Breast epithelium (tissue), 4 donors: ENCODE measurements at places on chromosomes 1 and 21.

- DNase-seq: no peak
- no peaks in the 10 kb centered on the region for H3K27me3 ChIP-seq
- H3K36me3 ChIP-seq: no peaks in the 10 kb centered on the region
- H3K4me3 ChIP-seq: peak overlapping the region; percentile 63
- peak overlapping the region; percentile 22 for H3K27ac ChIP-seq
These were observed 831 bp downstream of the TMEM52 start for GRCh38 chr1:1917995-1918900.

- H3K27ac ChIP-seq: peak overlapping the region; percentile 73
- H3K4me3 ChIP-seq: no peak overlapping the region
- H3K27me3 ChIP-seq: no peaks in the 10 kb centered on the region
- H3K36me3 ChIP-seq: no peaks in the 10 kb centered on the region
- no peak for DNase-seq
- H3K4me1 ChIP-seq: peaks cover 8% of the 10 kb centered on the region
These were observed 13.5 kb downstream of the ASAP3 start for GRCh38 chr1:23470282-23471070.

- H3K4me1 ChIP-seq: no peaks in the 10 kb centered on the region
These were observed 39.6 kb upstream of the PIGC start for GRCh38 chr1:172483448-172483847.

GRCh38 chr1:89953131-89953626, 41.7 kb upstream of the ZNF326 start:
- no peaks in the 10 kb centered on the region for H3K27me3 ChIP-seq
- no peak overlapping the region for H3K4me3 ChIP-seq
- no peak for DNase-seq
- no peaks in the 10 kb centered on the region for H3K4me1 ChIP-seq
- no peak overlapping the region for H3K27ac ChIP-seq

- no peak for DNase-seq
- H3K36me3 ChIP-seq: no peaks in the 10 kb centered on the region
- H3K27ac ChIP-seq: no peak overlapping the region
- H3K4me1 ChIP-seq: peaks cover 13% of the 10 kb centered on the region
These were observed 34.7 kb downstream of the EVA1C start for GRCh38 chr21:32447224-32447623.

GRCh38 chr1:171998711-171999110, 157.4 kb downstream of the DNM3 start:
- DNase-seq: no peak
- no peaks in the 10 kb centered on the region for H3K36me3 ChIP-seq
- no peaks in the 10 kb centered on the region for H3K4me1 ChIP-seq
- H3K27me3 ChIP-seq: no peaks in the 10 kb centered on the region

DNA sequence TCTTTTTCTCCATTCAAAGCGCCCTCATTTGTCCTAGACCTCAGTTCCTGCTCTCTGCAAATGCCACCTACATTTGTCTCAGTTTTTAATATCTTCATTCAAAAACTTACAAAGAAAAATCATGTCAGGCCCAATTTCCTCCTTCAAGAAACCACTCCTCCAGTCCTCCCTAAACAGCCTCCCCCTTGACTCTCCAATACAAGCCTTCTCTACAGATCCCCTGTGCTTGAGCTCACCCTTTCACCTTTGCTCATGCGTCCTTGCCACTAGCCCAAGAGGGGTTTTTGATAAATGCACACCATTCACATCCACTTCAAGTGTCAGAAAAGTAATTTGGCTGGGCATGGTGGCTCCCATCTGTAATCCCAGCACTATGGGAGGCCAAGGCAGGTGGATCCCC, 140.6 kb downstream of the RERE start:
- no peak for DNase-seq
- no peak overlapping the region for H3K4me3 ChIP-seq
- no peaks in the 10 kb centered on the region for H3K36me3 ChIP-seq
- no peaks in the 10 kb centered on the region for H3K27me3 ChIP-seq

GRCh38 chr1:29991025-29991424, 732.4 kb downstream of the MATN1 start:
- H3K4me1 ChIP-seq: no peaks in the 10 kb centered on the region
- H3K27me3 ChIP-seq: peaks cover 11% of the 10 kb centered on the region
- DNase-seq: no peak
- H3K36me3 ChIP-seq: no peaks in the 10 kb centered on the region
- no peak overlapping the region for H3K4me3 ChIP-seq
- no peak overlapping the region for H3K27ac ChIP-seq

DNA sequence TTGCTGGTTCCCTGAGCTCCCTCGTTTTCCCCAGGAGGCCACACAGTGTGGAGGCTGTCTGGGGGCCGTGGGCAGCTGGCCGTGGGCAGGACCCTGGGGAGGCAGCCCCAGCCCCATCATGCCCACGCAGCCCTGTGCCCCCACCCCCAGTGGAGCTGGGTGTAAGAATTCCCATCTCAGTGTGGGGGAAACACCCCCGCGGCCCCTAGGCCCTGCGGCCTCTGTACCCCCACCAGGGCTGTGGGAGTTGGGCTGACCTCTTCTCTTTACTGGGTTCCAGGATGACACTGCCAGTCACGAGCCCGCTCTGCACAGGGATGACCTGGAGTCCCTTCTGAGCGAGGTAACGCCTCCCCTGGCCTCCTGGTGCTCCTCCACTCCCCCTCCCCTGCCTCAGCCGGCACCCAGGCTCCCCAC, 3.7 kb upstream of the PFKL start:
- H3K4me1 ChIP-seq: peaks cover 4% of the 10 kb centered on the region
- H3K36me3 ChIP-seq: no peaks in the 10 kb centered on the region
- no peak for DNase-seq
- no peaks in the 10 kb centered on the region for H3K27me3 ChIP-seq
- H3K4me3 ChIP-seq: no peak overlapping the region

DNA sequence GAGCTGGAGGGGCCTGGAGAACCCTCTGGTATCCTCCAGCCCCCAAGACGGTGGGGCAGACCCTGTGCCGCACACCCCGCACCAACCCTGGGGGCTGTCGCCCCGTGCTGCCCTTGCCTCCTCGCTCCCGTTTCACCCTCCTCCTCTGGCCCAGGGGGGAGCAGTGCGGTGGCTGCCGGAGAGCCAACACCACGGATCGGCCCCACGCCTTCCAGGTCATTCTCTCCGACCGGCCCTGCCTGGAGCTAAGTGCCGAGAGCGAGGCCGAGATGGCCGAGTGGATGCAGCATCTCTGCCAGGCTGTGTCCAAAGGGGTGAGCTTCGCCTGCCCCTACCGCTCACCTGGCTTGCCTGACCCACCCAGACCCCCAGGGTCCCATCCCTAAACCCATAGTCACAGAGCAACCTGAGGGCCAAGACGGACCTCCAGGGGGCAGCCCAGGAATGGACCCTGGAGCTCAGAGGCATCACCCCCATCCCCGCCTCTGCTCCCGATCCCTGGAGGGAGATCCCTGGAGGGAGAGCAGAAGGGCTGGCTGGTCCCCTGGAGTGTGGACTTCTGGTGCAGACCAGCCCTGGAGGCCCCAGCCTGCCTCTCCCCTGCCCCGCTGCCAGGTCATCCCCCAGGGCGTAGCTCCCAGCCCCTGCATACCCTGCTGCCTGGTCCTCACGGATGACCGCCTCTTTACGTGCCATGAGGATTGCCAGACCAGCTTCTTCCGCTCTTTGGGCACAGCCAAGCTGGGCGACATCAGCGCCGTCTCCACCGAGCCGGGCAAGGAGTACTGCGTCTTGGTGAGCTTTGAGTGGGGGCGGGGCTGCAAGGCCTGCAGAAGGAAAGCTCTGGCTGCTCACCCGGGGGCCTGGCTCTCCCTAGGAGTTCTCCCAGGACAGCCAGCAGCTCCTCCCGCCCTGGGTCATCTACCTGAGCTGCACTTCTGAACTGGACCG, 4.0 kb upstream of the SLC25A34 start:
- H3K36me3 ChIP-seq: peaks cover 20% of the 10 kb centered on the region
- no peak overlapping the region for H3K27ac ChIP-seq
- no peak for DNase-seq
- H3K27me3 ChIP-seq: no peaks in the 10 kb centered on the region

DNA sequence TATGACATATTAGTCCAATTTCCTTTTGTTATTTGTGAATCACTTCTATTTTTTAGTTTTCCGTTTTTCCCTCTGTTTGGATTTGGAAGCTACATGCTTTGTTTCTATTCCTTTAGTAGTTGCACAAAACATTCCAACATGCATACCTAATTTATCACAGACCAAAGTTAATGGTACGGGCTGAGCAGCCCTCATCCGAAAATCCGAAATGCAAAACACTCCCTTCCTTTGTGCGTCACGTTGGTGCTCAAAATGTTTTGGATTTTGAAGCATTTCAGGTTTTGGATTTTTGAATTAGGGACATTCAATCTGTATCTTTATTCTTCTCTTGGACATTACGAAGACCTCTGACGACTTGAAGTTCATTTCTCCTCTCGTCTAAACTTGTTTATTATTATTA, 124.8 kb downstream of the PCNX2 start:
- no peak overlapping the region for H3K27ac ChIP-seq
- no peaks in the 10 kb centered on the region for H3K27me3 ChIP-seq
- H3K36me3 ChIP-seq: no peaks in the 10 kb centered on the region
- no peak for DNase-seq
- no peak overlapping the region for H3K4me3 ChIP-seq
